ENCODE measurements at places on chromosomes 7 and 10.

DNA sequence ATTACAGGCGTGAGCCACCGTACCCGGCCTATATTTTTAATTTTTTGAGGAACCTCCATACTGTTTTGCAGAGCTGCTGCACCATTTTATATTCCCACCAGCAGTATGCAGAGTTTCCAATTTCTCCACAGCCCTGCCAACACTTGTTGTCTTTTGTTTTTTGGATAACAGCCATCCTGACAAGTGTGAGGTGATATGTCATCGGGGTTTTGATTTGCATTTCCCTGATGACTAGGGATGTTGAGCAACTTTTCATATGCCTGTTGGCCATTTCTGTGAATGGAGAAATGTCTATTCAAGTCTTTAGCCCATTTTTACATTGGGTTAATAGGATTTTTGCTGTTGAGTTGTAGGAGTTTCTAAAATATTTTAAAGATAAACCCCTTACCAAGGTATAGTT lies 22.2 kb downstream of the ENTPD7 start:
- no peak for DNase-seq

GRCh38 chr10:88996927-88997326 lies 6.3 kb downstream of the FAS start:
- no peak for DNase-seq

- DNase-seq, result no peak
Measured at GRCh38 chr10:11242443-11243387, 225.0 kb downstream of the CELF2 start.

DNA sequence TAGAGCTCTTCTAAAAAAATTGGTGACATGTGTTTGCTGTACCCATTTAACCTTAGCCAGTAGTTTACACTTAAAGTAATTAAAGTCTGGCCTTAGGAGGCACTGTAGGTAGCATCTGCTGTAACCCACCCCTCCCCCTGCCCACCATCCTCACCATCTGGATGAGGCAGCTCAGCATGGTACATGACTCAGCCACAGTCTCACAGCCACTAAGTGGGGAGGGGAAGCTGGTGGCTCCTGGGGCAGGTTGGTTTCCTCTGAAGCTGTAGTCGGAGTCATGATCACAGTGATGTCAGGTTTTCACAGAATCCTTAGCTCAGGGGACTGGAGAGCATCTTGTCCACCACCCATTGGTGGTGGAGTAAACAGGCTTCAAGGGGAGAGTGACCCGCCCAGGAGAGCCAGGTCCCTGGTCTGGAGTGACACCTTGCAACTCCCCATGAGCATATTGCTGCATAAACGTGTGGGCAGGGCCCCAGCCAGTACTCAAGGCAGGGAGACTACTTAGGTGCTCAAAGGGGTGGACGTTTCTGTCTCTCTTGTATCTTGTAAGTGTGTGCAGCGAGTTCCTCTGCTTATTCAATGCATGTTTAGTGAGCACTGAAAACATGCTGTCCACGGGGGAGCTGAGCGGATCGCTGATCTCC lies 125.9 kb downstream of the GRK5 start:
- DNase-seq, result no peak

DNA sequence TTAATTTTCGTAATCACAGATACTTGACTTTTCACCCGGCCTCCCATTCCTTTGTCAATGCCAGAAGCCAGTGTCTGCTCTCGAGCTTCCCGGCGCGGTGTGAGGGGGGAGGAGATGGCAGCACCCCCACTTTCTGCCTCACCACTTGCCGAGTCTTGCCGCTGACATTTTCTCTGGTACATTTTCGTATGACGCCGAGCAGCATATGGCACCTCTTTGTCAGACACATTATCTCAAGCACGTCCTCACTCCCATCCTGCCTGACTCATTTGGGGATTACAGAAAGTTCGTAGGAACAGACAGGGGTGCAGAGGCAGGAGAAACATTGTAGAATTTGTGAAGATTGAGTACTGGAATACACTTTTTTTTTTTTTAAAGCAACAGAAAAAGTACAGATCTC lies 60.8 kb upstream of the SORCS3 start:
- no peak for DNase-seq

DNA sequence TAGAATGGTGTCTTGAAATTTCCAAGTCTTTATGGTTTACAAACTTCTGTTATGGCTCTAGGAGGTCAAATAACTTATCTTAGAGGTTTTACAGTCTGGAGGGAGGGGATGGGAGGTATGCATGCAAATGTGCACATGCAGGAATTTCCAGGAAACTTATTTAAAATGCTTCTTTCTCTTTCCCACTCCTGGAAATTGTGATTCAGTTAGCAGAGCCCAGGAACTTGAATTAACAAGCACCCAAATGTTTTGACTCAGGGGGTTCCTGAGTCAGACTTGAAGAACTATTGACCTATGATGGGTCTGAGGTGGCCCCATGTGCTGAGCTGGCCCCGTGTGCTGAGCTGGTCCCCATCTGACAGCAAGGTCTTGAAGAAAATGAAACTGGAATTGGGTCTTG lies 669.4 kb downstream of the INHBA start:
- no peak for DNase-seq

GRCh38 chr10:89332123-89332633 lies 4.4 kb downstream of the IFIT3 start:
- DNase-seq, result no peak

DNA sequence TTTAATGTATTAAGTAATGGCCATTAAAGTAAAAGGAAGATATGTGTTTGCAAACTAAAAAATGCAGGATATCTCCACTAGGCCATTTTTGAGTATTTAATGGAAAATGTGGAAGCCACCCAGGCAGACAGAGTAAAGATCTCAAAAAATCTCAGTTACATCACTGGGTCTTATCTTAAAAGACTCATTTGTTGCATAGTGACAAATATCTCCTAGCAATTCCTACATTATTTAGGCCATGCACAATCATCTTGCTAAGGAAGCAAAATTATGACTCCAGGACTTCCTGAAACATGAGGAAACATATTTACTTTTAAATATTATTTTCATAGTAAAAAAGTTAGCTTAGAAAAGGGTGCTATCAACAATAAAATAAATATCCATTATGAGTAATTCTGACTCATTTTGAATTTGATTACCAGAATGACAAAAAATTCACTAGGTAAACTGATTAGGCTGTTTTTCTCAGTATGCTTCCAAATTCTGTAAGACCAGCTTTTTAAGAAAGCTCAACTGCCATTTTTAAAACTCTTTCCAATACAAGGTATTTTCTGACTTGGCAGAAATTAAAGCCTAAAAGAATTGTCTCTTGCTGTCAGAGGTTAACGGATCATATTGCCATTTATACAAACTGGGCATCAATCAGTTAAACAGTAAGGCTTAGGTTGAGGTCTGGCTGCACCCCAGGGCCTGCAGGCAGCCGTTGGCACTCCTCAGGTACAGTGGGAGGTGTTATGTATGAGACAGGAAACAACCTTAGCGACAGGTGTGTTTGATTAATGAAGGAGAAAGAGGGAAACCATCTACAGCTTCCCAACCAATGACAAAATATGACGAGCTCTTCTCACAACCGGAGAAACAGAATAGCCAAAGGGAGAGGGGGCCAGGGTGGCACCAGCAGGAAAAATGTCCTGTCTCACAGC lies 31.8 kb downstream of the PCLO start:
- DNase-seq, result no peak

DNA sequence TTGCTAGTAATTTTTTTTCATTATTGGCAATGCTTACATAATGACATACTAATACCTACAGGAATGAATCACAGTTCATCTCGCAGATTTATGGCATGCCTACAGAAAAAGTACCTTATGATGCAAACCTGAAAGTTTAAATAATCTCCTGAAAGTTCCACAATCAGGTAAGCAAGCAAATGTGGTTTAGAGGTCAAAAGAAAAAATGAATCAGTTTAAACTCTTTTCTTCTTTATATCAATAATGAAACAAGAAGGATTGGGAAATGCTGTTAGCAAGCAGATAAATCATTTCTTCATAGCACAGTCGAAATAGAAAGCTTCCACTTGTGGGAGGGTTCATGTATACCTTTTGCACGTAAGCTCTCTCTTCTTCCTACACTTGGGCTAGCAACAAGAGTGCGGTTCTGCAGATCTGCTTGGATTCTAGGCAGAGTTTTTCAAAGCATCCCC lies 53.7 kb upstream of the MTPN start:
- DNase-seq, result no peak

DNA sequence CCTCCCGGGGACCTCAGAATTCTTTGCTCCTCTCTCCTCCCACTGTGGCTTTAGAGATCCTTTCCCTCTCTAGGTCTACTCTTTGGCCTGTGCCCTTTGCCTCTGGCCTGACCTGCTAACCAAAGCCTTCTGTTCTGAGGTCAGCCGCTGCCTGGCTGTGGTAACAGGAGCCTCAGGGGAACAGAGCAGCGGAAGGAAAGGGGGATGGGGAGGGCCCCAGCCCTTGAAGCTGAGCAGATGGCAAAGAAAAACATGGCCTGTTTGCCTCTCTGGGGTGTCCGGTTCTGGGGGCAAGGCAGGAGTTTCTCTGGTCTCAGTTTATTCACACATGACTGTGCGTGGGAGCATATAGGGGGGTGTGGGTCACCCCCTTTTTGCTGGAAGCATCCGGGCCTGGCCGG lies 28.2 kb downstream of the COL26A1 start:
- DNase-seq, result peak; percentile 53

DNA sequence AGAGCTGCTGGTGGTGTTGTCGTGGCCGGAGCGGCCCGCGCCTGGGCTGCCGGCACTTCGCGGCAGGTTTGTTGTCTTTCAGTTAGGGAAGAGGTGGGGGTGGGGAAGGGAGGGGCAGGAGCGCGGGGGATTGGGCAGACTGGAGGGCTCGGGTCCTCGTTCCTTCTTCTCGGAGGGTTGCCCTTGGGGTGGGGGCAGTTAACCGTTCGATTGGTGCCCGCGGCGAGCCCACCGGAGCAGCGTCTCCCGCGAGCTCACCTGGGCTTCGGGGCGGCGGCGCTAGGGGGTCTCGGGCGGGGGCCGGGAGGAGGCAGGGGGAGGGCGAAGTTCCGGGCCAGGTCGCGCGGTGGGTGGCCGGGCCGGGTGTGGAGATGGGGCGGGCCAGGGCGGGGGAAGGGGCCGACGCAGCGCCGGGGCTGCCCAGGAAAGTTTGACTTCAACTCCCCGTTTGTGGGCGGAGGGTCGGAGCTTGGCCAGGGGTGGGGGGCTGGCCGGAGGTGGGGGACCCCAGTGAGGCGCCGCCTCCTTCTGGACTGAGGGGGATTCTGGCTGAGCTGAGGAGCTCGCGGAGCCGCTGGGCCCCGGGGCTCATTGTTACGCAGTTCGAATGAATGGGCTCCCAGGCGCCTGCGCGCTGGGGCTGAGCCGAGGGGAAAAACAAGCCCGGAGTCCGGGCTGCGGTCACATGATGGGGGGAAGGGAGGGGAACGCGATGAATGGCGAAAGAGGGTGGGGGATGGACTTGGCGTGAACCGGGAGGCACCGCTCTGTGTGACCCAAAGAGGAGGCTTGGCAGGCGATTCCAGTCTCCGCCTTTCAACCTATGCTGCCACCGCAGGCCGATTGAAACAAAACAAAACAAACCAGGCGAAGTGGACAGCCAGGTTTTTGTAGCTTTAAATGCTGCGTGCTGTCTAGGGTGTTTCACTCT lies 582 bp downstream of the HBP1 start:
- peak; percentile 93 for DNase-seq

- no peak for DNase-seq
Measured at GRCh38 chr7:151435103-151435916, 4.6 kb downstream of the CRYGN start.

GRCh38 chr10:89421018-89421476 lies 6.7 kb downstream of the IFIT5 start:
- DNase-seq, result no peak

- DNase-seq, result no peak
Measured at GRCh38 chr10:114095559-114096337, 52.1 kb downstream of the ADRB1 start.

- no peak for DNase-seq
Measured at GRCh38 chr10:77417359-77417758, 220.2 kb downstream of the KCNMA1 start.

- DNase-seq, result no peak
Measured at GRCh38 chr7:1812509-1813393, 142.7 kb downstream of the ELFN1 start.

GRCh38 chr7:106795084-106795876 lies 69.8 kb upstream of the PIK3CG start:
- DNase-seq, result no peak

DNA sequence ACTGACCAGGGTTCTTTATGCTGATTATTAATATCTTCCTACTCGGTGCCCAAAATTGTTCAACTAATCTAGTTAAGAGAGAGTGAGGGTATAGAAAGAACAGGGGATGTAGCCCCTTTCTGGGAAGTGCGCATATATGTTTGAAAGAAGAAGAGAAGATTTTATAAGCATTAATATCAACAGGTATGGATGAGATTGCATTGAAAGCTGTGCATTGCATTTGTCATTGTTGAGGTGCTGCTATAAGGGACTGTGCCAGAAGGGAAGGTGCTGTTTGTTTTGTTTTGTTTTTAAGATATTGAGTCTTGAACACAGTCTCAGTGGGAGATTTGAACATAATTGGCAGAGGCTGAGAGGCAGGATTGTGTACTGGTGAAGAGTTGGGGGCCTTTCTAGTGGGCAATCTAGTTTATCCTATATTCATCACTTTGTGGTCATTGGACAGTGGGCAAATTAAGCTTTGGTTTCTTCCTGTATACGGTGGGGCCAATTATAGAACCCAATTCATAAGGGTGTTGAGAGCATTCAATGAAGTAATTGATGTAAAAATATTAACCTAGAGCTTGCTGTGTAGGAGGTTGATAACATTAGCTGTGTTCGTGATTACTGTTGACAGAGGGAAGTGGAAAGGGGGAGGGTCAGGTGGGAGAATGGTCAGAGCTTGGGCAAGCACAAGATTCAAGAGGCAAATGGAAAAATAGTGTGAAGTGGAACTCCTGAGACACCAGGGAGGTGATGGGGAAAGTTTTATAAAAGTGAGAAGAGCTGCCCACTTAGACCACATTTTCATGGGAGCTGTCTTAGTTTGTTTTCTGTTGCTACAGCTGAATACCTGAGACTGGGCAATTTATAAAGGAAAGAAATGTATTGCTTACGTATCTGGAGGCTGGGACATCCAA lies 19.9 kb upstream of the PCGF5 start:
- no peak for DNase-seq

DNA sequence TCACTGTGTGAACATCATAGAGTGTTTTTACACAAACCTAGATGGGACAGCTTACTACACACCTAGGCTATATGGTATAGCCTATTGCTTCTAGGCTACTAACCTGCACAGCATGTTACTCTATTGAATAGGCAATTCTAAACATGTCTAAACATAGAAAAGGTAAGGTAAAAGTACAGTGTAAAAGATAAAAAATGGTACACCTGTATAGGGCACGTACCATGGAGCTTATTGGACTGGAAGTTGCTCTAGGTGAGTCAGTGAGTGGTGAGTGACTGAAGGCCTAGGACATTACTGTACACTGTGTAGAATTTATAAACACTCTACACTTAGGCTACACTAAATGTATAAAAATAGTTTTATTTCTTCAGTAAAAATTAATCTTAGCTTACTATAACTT lies 182.0 kb upstream of the THSD7A start:
- no peak for DNase-seq

- no peak for DNase-seq
Measured at GRCh38 chr7:6563936-6564770, 12.9 kb upstream of the GRID2IP start.

- DNase-seq, result no peak
Measured at GRCh38 chr7:137987968-137988367, 13.9 kb downstream of the CREB3L2 start.

- DNase-seq, result no peak
Measured at GRCh38 chr7:103690242-103690974, 244.4 kb upstream of the SLC26A5 start.
